ENCODE measurements at places on chromosomes 13 and 19.

DNA sequence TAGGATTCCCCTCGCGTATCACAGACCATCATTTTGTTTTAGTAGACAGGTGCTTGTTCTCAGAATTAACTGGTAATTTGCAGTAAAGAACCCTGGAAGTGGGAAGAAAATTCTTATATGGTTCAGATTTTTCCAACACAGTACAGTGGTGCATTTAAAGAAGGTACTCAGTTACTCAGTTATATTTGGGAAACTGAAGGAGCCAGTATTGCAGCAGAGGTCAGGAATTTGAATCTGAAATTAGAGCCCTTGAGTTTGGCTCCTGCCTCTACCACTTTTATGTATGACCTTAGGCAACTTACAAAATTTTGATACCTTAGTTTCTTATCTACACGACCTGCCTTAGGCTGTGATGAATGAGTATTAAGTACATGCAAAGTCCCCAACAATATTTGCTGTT lies 19.7 kb downstream of the METTL21C start:
- DNase-seq: no peak

- DNase-seq: no peak
These were observed 66.2 kb downstream of the FOXO1 start for GRCh38 chr13:40600149-40600751.

- no peak for DNase-seq
These were observed 36.0 kb downstream of the INSR start for GRCh38 chr19:7258041-7258839.

DNA sequence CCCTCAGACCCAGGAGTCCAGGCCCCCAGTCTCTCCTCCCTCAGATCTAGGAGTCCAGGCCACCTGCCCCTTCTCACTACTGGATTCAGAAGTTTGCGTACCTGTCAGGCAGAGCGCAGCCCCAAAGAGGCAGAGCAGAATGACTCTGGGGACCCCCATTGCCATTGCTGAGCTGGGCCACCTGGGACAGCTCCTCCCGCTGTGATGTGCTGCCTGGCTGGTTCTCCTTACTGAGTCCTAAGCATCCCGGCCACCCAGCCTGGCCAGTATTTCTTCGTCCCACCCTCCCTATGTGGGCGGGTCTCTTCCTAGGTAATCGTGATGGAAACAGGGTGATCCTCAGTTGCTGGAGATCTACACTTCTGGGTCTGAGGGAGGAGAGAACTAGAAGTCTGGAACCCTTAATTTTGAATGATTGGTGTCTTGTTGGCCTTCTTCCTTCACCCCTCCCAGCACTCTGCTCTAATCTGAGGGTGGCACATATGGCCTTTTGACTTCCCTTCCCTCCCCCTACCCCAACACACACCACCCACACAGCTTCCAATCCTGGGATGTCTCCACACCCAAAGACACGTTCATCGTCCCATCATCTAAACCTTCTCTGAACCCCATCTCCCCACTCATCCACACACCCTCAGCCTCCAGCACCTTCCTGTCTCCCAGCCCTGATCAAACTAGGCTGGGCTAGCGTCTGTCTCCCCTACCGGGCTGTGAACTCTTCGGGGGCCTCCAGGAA lies at the start of gene LYPD5:
Gene LYPD5 (minus strand): TSS at position 232 of the 736 bp plus-strand sequence. CDS start 67 bp downstream, at position 165.
- DNase-seq: no peak

GRCh38 chr19:53037101-53038097 lies 7.1 kb upstream of the ERVV-2 start:
- no peak for DNase-seq

- DNase-seq: no peak
These were observed 15.8 kb upstream of the C19orf33 start for GRCh38 chr19:38288123-38288855.

Data from DMS53 (cell line).